ENCODE measurements at places on chromosomes 13 and 19.

- DNase-seq: no peak
These were observed 6.1 kb downstream of the ZIC5 start for GRCh38 chr13:99965329-99966000.

GRCh38 chr13:79749984-79750551 is 269.1 kb downstream of the NDFIP2 start:
- no peak for DNase-seq

DNA sequence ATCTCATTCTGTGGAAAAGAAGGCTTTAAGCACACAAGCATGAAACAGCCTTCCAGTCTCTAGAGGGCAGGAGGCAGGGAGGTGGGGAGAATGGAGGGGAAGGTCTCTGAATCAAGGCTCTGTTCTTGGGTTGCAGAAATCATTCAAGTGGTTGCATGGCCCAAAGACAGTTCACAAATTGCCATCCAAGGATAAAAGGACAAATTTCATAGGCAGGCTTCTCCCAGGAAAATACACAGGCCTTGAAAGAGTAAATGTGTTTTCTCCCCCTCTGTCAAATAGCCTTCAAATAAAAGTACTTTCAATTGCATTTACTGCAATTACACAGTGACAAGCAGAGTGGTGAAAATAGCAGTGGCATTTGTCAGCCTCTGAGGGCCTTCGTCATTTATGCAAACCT is 450.8 kb downstream of the DCT start:
- no peak for DNase-seq

DNA sequence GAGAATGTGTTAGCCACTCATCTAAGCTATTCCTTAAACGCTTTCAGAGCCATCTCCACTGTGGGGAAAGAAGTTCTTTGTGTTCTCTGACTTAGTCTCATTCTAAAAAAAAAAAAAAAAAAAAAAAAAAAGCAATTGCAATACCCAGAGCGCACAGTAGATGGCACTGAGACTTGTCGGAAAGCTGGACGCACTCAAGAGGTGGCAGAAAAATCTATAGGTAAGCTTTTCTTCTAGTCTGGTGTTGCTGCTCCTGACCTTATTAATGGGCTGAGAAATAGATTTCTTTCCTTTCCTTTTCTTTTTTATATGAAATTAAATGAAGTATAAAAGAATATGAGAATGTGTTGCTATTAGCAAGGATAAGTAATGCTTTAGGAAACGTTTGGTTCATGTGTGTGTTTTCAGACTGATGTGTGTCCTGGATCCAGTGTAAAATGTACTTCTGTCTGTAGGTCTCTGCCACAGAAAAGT is 4.7 kb upstream of the GJB2 start:
- peak; percentile 43 for DNase-seq

GRCh38 chr19:1824252-1824622 is 12.2 kb upstream of the ATP8B3 start:
- DNase-seq: no peak

DNA sequence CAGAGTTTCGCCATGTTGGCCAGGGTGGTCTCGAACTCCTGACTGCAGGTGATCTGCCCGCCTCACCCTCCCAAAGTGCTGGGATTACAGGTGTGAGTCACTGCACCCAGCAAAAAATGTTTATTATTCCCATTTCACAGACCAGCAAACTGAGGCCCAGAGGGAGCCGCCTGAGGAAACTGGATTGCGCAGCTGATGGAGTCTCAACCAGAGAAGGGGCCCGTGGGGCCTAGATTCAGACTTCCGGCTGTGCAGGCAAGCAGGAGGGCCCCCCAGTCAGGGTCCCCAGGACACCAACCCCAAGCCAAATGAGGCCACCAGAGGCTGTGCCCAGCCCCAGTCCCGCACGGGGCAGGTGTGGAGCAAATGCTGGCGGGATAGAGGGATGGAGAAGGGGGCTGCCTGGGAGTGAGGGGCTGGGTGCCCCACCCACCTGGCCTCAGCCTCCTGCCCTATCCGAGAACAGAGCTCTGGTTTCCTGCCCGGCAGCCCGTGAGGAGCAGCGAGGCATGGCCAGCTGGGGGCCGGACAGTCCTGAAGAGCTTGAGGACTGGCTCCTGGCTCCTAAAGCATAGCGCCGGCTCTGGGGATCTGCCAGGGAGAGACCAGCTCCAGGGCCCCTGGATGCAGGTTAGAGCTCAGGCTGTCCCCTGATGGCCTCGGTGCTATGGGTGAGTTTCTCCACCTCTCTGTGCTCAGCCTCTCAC is 22.0 kb downstream of the MISP start:
- DNase-seq: no peak

DNA sequence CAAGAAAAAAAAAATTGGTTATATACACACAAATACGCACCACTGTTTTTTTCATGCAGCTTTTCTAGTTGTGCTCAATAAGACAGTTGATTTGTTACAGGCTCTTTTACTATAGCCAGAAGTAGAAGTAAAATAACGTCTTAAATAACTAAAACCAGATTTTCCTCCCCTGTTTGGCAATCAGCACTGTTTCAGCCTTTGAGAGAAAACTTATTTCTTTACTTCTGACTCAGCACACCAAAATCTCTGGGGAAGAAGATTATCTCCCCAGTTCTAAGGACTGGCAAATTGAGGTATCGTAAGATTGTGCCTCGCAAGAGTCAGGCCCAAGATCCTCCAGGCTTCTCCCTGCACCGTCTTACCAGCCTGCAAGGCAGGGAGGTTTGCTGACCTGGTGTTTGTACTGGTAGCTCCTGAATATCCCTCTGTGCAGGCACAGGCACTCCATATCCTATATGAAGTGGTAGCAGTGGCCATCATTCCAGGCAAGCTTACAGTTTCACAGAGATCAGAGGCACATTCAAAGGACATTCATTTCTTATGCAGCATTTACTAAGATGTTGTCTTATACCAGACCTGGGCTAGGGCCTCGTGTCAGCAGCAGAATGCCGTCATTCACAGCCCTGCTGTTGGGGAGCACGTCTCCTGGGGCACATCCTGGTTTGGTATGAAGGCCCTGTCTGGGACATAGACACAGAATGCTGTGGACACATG is 268.2 kb downstream of the ZNF536 start:
- DNase-seq: no peak

GRCh38 chr13:62046512-62046911 is 630.9 kb upstream of the PCDH20 start:
- no peak for DNase-seq

GRCh38 chr13:32878163-32878562 is 138.1 kb upstream of the KL start:
- DNase-seq: no peak

- no peak for DNase-seq
These were observed 17.4 kb downstream of the VASP start for GRCh38 chr19:45524575-45525129.

GRCh38 chr13:63088226-63088625 is 1672.6 kb upstream of the PCDH20 start:
- DNase-seq: no peak

- no peak for DNase-seq
These were observed 816 bp downstream of the RPS28 start for GRCh38 chr19:8321986-8322637.

GRCh38 chr13:79485014-79485811 is 4.3 kb downstream of the NDFIP2 start:
- DNase-seq: no peak

- peak; percentile 54 for DNase-seq
These were observed 41.4 kb downstream of the LYL1 start for GRCh38 chr19:13060964-13061927.

DNA sequence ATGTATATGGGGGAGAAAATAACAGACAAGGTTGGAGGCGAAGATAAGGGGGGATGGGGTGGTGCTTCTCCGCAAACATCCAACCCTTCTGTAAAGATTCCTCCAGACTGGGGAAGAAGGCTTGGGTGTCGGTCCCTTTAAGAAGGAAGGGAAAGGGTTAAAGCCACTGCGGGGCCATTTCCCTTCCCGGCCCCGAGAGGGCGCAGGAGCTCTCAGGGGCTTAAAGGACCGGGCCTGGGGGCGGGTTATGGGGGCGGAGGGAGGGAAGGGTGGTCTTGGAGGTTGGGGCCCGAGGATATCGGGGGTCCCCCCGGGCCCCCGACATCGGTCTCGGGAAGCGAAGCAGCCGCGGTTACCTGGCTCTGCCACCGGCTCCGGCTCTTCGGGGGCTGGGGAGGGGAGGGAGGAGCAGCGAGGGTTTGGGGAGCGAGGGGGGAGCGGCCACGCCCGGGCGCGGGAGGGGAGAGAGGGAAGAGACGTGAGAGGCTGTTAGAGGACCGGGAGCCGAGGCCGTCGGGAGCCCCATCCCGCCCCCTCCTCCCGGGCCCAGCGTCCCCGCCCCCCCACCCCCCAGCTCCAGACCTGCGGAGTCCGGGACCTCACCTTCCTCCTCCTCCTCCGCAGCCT is 2.8 kb downstream of the TNNT1 start:
- DNase-seq: peak; percentile 67

DNA sequence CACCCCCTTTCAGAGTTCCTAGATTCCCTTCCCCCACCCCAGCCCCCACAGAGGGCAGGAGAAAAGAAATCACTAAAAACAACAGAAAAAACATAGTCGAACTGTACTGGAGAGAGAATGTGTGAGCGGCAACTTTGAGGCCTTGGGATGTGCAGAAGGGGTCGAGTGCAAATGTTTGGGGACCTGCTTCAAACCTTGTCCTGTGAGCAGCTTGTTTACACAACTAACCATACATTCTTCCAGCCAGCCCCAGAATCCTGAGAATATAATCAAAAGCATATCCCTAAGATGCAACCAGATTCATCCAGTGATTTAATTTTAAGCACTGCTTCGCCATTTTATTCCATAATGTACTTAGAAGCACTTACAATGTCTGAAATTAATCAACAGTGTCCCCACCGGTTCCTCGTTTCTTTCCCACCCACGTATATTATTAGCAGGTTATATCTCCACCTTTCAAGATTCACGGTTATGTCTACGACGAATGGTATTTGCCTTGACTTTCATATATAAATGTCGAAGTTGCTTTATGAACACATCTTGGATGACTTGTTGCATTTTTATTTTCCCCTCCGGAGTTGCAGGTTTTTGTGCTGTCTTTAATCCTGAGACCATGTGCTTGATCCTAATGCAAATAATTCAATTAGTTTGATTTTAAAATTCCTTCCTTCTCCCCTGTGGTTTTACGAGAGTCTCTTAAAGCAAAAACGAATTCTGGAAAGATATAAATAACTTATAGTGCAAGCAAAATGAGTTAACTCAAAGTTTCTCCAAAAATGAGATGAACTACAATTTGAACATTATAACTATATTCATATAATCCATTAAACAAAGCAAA is 107.6 kb downstream of the ZIC5 start:
- no peak for DNase-seq

Data from NCI-H345 (cell line).